ENCODE measurements at places on chromosomes 6 and 20.
A peak's percentile ranks its signal among the peaks of the same experiment; 100 is the strongest.

GRCh38 chr6:50443144-50443543 lies 270.2 kb upstream of the TFAP2D start:
- no peak for DNase-seq

GRCh38 chr20:59743767-59744485 lies 139.6 kb downstream of the PHACTR3 start:
- DNase-seq = peak; percentile 31

DNA sequence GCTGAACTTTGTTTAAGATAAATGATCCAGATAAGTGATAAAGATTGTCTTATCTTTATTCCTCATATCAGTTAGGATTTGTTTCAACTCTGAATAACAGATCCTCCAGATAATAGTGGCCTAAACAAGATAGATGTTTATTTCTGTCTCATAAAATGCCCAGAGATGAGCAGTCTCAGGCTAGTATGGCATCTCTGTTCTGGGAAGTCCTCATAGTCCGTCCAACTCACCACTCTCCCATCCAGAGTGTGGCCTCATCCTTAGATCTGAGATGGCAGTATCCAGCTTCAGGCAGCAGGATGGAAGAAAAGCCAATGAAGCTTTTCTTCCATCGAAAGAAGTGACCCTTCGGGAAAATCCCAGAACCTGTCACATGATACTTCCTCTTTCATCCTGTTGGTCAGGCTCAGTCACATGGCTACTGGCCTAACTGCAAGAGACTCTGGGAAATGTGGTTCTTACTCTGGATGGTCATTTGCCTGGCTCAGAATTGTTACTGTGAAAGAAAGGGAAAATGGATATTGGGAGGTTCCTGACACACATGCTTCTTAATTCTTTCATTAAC lies 29.4 kb upstream of the TAGAP start:
- DNase-seq = no peak

- no peak for DNase-seq
Measured at GRCh38 chr6:38370653-38371601, 268.8 kb downstream of the BTBD9 start.

- peak; percentile 49 for DNase-seq
Measured at GRCh38 chr6:15065261-15065989, 180.4 kb upstream of the JARID2 start.

DNA sequence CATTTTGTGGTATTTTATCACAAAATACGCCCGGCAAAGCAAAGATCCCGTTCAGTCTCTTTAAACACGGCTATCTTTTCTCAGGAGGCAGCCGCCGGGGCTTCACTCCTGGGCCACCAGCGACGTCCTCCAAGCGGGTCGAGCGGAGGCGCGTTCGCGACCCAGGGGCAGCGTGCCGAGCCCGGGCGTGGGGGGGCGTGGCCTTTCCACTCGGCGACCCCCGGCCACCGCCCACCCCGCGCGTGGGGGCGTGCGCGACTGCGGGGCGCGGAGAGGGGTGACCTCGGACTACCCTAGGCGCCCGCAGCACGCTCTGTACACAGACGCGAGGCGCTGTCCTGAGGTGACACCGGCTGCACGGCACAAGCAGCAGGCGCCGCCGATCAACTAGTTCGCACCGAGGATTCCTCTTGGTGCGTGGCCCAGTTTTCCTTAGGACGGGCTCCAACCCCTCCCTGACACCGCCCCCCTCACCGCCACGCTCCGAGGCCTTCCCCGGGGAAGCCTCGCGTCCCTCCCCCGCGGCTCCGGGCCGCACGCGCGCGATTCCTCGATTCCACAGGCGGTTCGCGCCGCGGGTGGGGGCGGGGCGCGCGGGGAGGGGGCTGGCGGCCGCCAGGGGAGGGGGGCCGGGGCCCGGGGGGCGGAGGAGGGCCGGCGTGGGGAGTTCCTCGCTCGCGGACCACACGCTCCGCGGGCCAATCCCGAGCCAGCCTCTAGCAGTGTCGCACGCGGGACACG lies 1.1 kb upstream of the JARID2 start:
- peak; percentile 77 for DNase-seq

DNA sequence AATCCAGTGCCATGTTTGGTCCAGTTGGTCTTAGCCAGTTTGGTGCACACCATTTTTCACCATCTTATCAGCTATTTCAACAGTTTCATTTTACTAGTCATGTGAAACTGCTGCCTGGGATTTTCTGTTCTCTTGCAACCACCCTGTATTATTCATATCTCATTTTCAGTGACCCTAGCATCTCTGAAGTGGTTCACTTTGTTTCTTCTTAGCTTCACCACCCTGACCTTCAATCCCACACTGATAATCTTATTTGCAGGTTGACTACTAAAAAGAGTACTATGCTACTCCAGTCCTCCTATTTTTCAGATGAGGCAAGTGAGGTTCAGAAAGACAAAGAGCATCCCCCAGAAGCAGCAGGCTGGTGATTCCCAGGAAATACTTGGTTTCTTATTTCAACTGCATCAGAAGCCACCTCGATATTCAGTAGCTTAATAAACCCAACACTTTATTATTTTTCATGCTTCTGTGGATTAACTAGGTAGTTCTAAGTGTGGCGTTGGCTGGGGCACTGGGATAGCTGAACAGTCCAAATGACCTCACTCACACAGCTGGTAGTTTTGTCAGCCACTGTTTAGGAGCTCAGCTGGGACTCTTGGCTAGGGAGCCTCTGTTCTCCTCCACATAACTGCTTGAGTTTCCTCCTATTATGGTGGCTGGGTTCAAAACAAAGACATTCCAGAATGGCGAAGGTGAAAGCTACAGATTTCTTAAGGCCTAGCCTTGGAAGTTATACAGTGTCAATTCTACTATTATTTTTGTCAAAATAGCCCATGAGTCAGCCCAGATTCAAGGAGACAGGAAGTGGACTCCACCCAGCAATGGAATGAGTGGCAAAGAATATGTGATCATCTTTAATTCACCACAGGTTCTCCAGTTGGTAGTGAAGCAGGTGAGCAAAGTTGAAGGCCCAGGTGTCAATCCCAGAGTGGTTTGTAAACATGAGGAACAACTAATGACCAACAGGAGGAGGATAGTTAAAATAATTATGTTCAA lies 40.6 kb downstream of the BPIFB4 start:
- no peak for DNase-seq

DNA sequence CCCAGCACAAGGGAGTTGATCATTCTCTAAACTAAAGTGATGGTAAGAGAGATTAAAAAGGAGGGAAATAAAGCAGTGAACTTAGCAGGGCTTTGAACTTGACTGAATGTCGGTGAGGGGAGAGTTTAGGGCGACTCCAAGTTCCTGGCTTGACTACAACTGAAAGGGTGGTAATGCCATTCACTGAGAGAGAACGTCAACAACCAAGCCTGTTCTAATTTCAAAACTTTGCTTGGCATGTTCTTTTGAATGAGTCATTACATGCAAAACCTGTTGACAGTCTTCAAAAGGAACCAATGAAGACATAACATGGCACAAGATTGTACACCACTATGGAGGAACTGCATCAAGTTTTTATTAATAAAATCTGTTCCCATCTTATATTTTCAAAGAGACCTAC lies 10.3 kb upstream of the MYB start:
- DNase-seq = no peak

DNA sequence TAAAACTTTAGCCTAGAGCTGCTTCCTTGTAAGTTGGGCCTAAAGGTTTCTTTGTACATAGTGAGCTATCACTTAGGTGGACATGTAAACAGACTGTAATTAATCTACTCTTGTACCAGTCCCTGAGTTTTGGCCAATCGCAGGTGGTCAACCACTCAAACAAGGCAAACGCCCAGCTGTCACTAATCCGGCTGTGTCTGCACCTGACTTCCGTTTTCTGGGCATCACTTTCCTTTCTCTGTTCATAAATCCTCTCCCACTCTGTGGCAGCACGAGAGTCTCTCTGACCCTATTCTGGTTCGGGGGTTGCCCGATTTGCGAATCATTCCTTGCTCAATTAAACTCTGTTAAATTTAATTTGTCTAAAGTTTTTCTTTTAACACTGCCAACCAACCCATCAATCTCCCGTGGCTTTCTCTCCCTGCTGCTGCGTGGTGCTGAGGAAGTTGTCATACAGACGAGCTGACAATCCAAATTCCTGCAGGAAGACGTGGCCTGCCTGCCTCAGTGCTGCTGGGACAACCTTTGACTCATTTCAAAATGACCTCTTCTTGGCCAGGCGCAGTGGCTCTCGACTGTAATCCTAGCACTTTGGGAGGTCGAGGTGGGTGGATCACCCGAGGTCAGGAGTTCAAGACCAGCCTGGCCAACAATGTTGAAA lies 206.3 kb downstream of the QKI start:
- peak; percentile 58 for DNase-seq

- no peak for DNase-seq
Measured at GRCh38 chr6:24861934-24862333, 63.2 kb upstream of the ARMH2 start.

GRCh38 chr6:16894301-16894700 lies 133.0 kb upstream of the ATXN1 start:
- no peak for DNase-seq

DNA sequence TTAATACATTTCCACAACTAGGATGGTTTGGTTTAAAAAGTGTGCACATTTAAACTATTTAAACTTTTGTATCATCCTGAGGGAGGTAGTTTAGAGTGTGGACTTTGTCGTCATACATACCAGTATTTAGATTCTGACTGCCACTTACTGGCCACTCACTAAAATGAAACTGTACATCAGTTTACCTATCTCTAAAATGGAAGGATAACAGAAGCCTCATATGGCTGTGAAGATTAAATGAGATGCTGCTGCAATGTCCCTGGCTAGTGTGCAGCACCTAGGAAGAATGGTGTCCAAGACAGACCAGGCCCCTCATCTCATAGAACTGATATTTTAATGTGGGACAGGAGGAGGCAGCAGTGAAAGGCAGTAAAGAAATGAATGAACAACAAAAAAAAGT lies 12.0 kb upstream of the PKIG start:
- DNase-seq = no peak

DNA sequence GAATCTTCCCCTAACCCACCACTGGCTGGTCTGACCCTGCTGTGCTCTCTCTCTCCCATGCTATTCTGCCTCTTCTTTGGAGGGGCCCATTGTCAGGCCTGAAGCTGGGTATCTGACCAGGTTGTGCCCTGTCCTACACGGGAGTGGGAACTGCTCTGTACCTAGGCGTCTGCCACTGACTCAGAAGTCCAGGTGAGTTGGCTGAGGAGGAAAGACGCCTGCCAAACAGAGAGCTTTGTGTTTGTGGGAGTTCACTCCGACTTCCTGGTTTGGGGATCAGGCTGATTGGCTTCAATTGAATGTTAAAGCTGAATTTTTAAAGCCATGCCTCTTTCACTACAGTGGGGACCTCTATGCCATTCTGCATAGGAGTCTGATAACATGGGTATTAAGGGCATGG lies 136.0 kb downstream of the CCDC170 start:
- no peak for DNase-seq

- no peak for DNase-seq
Measured at GRCh38 chr6:52562911-52563310, 13.9 kb downstream of the TRAM2 start.

DNA sequence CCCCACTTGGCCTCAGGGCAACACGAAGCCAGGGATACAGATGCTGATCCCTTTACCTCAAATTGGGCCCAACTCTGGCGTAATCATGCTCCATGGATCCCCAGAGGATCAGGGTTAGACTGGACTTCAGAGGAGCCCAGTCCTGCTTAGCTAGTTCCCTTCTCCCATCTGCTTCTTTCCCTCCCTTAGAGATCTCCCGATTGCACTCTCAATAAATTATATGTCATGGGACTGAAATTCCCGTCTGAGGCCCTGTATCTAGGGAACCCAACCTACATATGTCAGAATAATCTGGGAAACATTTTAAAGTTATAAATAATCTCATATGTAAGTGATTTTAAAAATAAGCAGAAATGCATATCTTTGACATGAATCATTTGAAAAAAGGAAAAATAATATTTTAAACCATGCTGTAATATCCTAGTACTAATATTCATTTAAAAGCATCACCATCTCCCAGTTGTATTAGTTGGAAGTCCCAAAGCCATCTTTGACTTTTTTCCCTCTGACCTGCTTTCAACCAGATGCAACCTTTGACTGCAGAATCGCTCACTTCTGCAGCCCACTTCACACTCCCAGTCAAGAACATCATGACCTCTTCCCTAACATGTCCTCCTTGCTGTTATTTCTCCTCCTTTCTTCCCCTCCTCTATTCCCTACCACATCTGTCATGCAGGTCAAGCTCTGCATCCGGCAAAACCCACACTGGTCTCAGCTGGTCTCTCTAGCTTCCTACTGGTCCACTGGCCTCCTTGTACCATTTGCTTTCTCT lies 393.6 kb downstream of the BTBD3 start:
- no peak for DNase-seq

- DNase-seq = no peak
Measured at GRCh38 chr6:144500892-144501291, 215.8 kb downstream of the UTRN start.

GRCh38 chr6:76702187-76702586 lies 629.7 kb upstream of the IMPG1 start:
- DNase-seq = no peak

GRCh38 chr6:39800034-39801032 lies 8.2 kb downstream of the DAAM2 start:
- no peak for DNase-seq

DNA sequence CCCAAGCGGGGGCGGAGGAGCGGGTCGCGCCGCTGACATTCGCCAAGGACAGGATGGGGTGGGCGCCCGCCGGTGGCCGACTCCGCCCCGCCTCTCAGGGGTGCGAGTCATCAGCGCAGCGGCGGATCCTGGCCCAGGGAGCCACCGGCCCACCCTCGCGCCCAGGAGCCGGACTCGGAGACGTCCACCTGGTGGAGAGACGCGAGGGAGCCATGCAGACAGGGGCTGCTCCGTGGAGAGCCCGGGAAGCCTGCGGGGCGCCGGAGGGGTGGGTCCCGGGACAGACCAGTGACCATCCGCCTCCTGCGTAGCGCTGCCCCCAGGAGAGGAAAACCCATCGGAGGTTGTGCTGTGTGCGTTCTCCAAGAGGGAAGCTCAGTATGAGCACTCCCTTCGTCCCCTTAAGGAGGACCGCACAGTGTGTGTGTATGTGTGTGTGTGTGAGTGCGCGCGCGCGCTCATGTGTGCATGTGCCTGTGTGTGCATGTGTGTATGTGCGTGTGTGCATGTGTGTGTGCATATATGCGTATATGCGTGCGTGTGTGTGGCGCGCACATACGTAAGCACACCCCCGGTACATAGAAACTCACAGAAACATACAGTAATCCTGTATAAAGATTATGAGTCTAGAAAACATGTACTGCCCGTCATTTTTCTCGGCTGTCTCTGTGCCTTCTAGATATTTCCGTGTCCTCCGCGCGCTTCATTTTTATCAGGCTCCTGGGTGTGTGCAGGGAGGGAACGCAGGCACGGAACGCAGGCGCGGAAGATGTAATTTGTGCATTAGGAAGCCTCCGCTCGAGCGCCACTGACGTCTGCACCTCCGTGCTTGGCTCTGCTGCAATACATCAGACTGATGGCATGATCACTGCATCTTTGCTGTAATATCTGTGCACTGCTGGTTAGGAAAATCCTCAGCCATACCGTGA lies 158.9 kb downstream of the TBXT start:
- DNase-seq = peak; percentile 32

- DNase-seq = no peak
Measured at GRCh38 chr6:131115651-131116050, 19.6 kb upstream of the AKAP7 start.
